GM18507 (cell line): ENCODE measurements at places on chromosomes 12 and 14.

- no peak for DNase-seq
These were observed 284.3 kb upstream of the MDGA2 start for GRCh38 chr14:47959740-47960139.

DNA sequence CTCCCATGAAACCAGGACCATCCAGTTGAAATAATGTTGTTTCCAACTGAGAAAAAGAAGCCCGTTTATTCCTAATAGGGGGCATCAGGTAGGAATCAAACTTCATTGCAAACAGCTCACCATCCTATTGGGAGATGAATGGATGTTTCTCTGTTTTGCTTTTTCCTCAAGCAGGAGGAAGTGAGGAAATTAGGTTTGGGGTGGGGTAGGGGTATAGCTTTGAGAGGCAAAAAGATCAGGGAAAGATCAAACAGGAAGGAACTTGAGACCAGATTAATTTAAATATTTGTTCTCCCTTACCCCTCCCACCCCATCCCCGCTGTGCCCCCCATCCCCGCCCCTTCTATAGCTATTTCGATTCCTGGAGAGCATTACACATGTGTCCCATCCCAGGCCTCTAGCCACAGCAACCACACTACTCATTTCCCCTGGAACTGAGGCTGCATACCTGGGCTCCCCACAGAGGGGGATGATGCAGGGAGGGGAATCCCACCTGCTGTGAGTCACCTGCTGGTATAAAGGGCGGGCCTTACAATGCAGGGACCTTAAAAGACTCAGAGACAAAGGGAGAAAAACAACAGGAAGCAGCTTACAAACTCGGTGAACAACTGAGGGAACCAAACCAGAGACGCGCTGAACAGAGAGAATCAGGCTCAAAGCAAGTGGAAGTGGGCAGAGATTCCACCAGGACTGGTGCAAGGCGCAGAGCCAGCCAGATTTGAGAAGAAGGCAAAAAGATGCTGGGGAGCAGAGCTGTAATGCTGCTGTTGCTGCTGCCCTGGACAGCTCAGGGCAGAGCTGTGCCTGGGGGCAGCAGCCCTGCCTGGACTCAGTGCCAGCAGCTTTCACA, at the start of gene IL23A:
IL23A (plus strand) TSS at position 577 of the 850 bp plus-strand sequence; CDS start at position 738, 161 bp downstream.
- DNase-seq: no peak

DNA sequence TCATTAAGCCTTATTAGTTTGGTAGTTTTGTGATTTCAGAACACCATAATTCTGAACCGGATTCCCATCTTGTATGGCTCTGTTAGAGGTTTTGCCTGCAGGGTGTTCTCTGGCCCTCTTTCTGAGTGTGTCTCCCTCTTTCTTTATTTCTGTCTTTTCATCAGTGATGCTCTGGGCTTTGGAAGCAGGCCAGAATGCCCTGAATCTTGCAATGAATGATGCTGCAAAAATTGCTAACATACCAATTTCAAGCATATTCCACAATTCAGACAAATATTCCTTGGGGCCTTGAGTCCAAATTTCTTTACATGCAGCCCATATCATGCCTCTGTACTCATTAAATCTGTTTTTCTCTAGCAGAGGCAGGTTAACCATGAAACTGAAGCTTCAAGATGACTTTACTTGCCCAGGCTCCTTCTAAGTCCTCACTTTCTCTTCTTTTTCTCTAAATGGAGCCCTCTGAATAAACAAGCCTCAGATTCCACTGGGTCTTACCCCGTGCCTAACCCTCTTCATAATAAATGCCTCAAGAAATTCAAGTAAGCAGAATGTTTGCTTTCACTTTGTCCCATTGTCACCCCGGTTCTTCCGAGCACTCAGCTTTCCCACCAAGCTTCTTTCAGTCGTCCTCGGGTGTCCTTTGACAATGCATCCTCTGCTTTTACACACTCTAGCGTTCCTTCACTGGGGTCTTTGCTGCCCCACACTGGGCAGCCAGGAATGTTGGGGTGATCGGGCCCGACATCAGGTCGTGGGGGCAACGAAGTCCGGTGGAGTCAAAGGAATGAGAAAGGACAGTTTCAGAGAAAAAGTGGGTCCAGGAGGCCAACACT, 78.8 kb upstream of the SLC38A4 start:
- no peak for DNase-seq

DNA sequence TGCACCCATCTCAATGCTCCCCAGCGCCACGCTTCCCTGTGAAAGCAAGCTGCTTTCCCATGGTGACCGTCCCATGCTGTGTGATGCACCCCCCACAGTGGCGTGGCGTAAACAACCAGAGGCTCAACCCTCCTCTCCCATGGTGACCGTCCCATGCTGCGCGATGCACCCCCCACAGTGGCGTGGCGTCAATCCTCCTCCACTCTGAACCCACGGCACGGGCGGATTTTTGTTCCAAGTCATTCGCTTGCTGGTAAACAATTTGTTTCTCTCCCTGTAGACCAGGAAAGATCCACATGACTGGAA, 8.9 kb downstream of the STX2 start:
- no peak for DNase-seq

DNA sequence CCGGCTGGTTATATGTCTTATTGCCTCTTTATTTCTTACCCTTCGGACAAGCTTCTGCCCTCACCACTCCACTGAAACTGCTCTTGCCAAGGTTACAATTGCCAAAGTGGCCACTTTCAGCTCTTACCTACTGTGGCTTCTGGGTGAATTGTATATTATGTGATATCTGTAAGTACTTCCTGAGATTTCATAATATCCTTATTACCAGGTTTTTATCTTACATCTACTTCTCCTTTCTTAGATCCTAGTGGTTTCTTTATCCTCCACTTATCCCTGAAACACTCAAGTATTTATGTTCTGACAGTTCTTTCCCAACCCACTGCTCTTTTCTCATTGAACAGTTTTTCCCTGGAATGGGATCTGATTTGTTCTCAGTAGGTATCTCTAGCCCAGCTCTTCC, 10.5 kb downstream of the CELA1 start:
- DNase-seq: no peak

DNA sequence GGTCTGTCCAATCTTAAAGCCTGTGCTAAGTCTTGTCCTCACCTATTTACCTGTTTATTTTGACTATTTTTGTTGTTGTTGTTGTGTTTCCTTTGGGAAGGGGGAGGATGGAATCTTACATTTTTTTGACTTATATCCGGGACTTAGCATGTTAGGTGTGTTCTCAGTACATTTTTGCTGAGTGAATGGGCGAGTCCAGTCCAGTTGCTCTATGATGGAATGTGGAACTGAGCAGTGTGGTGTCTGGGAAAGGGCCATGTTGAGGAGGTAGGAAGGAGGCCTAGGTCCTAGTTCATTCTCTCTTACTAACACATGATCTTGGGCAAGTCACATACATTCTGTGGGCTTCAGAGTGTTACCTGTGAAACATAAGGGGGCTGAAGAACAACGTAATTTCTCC, 80.9 kb upstream of the SLC38A2 start:
- no peak for DNase-seq

- DNase-seq: no peak
These were observed 160.0 kb downstream of the CALM1 start for GRCh38 chr14:90556666-90557450.

DNA sequence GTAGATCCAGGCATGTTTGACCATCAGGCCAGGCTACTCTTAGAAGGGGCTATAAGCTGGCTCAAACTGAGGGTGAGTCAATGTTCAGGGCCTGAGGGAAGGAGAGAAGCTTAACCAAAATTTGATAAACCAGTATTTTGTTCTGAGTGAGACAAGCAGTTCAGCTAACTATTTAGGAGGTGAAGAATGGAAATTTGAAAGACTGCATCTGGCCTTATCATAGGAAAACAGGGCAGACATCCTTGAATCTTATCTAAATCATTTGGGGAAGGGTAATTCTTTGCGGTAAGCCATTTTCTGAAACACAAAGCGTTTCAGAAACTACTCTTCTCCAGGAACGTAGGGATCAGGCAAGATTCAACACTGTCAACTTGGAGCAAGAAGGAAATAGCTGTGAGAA, 447.2 kb downstream of the SOX5 start:
- no peak for DNase-seq
